ENCODE measurements at places on chromosomes 1 and 21.

GRCh38 chr1:74908797-74909196 lies 175.8 kb downstream of the TYW3 start:
- DNase-seq = no peak

GRCh38 chr21:46004168-46004861 lies 22.7 kb downstream of the COL6A1 start:
- no peak for DNase-seq

DNA sequence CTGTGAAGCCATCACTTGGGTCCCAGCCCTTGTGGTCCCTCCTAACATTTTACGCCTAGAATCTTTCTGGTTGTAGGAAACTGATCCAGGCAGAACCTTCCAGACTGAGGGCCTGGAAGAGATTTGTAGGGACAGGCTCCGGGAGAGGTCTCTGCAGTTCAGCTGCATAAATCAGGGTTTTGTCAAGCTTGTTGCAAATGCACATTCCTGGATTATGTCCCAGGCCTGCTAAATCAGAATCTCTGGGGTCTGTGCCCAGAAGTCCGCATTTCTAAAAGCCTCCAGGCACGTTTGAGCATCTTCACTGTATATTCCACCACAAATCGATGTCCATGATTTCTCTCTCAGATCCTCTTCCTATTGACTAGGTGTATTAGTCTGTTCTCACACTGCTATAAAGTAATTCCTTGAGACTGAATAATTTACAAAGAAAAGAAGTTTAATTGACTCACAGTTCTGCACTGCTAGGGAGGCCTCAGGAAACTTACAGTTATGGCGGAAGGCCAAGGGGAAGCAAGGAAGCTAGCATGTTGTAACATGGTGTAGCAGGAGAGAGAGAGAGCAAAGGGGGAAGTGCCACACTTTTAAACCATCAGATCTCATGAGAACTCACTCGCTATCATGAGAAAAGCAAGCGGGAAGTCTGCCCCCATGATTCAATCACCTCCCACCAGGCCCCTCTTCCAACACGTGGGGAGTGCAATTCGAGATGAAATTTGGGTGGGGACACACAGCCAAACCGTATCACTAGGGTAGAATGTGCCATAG lies 1.2 kb upstream of the FHAD1 start:
- no peak for DNase-seq

DNA sequence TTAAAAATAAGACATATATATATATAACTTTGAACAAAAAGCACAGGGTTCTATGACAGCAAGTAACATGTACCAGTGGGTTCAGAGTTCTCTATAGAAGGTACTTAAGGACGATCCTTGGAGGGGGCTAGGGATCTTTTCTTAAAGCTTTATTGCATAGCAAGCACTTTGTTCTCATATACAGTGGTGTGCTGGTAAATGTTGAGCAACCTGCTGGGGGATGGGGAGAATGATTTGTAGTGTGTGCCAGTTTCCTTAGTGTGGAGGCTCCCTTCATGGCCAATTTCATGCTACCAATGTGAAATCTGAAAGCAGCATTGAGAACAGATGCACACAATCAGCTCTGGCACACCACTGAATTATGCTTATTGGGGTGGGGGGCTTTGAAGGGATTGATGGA lies 69.5 kb upstream of the NFASC start:
- DNase-seq = no peak

- DNase-seq = no peak
These were observed 16.4 kb upstream of the ATP1A4 start for GRCh38 chr1:160134791-160135572.

DNA sequence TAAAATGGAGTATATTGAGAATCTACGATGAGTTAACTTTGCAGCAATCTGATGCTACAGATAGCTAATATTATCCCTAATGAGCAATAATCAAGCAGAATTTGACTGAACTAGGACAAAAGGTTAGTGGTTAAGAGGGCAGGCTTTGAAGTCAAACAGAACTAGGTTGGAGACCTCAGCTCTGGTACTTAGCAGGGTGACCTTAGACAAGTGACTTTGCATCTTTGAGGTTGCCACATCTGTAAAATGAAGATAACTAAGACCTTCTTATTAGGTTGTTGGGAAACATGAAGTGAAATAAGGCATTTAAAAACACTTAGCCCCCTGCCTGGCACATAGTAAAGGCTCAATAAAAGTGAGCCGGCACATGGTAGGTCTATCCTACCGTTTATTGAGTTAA lies 4.3 kb upstream of the FUCA1 start:
- DNase-seq = no peak

DNA sequence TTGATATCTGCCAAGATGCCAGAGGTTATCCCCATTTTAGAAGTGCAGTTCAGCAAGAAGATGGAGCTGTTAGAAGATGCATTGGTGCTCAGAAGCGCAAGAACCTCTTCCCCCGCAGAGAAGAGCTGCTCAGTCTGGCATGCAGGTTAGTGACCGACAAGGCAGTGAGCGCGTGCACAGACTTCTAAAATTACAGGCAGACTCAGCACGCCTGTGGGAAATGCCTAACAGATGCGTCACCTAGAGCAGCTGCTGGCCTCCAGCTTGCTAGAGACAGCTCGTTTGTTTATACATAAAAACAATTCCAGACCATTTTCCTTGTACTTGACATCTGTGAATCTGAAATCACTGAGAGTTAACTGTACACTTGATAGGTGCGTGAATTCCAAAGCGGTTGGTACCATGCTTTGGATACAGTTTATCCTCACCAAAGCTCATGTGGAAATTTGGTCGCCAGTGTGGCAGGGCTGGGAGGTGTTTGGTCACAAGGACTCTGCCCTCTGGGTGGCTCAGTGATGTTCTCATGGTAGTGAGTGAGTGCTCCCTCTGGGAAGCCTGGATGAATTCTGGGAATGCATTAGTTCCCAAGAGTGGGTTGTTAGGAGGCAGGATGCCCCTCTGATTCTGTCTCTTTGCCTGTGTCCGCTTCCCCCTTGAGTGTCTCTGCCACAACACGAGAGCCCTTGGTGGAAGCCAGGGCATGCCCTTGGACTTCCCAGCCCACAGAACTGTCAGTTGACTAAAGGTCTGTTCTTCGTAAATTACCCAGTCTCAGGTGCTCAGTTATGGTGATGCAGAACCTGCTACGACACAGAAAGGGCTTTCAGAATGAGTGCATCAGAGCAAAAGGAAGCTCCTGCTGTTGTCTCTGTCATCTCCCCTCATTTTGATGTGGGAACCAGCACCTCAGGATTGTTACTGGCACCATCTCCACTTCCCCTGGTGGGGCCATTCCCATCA lies 24.4 kb downstream of the SNAP47 start:
- DNase-seq = no peak

GRCh38 chr1:61213245-61214011 lies 131.1 kb downstream of the NFIA start:
- no peak for DNase-seq

GRCh38 chr1:95752515-95753381 lies 518.7 kb downstream of the RWDD3 start:
- DNase-seq = no peak

DNA sequence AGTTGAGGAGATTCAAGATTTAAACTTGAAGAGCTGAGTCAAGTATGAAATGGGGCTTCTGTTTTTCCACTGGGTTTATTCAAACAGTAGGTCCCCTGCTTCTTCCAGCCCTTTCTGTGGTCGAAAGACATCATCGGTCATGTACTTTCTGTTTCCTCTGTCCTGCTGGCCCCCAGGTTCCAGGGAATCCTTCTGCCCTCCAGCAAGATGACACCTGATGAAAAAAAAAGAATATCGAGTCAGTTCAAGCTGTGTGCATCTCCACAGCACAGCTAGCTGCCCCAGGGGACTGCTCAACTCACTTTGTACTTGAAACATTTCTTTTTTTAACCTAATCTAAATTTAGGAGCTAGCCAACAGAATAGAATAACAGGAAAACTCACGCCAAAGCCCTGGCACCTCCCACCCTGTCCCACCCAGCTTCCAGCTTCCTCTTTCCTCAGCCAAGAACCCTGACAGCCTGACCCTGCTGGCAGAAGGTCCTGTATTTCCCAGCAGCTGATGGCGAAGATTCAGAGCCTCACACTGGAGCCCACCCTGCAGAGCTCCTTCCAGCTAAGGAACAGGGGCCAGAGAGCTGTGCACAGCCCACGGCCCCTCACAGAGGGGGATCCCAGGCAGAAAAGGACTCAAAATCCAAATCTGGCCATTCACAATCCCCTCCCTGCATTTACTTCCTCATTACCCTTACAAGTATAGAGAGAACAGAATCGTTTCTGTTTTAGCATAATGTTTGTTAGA lies 176.5 kb downstream of the PSMG1 start:
- DNase-seq = no peak

DNA sequence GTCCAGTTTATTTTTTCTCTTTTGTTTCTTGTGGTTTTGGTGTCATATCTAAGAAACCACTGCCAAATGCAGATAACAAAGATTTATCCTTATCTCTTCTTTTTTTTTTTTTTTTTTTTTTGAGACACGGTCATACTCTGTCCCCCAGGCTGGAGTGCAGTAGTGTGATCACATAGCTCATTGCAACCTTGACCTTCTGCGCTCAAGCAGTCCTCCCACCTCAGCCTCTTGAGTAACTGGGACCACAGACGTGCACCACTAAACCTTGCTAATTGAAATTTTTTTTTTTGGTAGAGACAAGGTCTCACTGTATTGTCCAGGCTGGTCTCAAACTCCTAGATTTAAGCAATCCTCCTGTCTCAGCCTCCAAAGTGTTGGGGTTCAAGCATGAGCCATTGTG lies 8.9 kb downstream of the SLC66A1 start:
- DNase-seq = no peak

GRCh38 chr1:209132736-209133467 lies 450.6 kb upstream of the CAMK1G start:
- DNase-seq = no peak

DNA sequence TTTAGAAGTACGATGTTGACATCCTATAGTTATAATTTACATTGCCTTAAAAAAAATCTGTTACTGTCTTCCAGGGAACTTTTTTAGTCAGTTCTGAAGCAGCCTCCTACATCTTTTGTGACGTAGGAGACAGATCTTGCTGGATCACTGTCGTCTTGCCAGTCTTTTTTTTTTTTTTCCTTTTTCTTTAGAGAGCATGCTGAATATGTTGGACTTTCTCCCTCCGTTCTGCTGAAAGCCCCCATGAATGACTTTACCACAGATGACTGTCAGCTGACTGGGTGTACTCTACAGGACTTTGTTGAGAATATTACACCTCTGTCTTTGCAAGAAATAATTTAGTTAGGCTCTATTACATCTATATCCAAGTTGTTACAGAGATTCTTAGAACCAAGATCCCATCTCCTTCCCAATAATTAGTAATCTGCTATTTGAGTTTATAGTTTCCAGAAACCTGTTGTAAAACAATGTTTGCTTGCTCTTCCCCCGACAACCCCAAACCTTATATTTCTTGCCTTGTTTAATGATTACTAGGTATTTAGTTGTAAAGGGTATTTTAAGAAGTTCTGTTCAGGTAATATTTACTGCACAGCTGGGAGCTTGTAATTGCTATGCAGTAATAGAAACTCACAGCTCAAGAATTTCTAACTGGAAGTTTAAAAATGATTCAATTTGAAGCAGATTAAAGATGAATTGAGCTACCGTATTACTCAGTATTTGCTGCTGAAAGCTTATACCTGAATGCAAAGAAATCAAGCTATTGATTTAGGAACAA lies 61.8 kb downstream of the RASAL2 start:
- DNase-seq = no peak

DNA sequence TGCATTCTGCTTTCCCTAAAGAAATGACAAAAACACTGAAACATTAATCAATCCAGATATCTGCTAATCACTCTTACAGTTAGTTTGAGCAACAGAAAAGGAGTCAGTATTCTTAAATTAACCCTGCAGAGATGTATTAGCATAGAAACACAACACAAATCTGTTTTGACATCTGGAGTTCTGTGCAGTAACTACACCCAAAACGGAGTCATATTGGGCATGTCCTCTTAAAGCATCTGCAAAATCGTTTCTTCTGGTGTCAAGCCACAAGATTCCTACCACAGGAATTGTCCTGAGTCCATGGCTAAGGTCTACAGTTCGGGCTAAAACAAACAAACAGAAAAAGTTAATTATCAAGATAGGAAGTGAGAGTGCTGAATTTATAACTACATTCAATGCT lies 332.1 kb upstream of the PKN2 start:
- DNase-seq = no peak

GRCh38 chr1:174605198-174605597 lies 157.4 kb downstream of the GPR52 start:
- no peak for DNase-seq

- no peak for DNase-seq
These were observed 8.1 kb upstream of the ATP1B1 start for GRCh38 chr1:169098380-169098779.

DNA sequence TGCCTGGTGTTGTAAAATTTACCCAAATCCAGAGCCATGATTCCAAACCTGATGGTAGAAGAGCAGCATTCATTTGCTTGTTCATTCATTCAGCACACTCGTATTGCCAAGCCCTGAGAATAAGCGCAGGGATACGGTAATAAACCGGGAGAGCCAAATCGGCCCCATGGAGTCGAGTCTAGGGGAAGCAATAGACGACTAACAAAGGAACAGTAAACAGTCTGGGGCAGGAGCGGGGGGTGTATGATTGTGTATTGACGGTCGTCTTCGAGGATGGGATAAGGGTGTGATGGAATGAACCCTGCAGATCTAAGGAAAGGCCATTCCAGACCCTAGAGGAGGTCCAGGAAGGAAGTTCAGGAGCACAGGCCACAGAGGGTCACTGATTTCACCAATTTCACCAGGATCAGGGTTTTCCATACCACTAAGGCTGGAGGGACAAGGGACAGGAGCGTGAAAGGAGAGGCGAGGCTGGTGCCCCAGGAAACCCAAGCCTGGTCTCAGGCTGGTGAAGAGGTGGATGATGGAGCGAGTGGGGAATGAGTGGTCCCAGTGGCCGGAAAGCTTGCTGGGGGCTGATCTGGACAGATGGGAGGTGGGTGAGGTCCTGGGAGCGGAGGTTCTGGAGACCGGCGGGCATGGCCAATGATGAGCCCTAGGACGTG lies 61.1 kb upstream of the PDE9A start:
- no peak for DNase-seq

DNA sequence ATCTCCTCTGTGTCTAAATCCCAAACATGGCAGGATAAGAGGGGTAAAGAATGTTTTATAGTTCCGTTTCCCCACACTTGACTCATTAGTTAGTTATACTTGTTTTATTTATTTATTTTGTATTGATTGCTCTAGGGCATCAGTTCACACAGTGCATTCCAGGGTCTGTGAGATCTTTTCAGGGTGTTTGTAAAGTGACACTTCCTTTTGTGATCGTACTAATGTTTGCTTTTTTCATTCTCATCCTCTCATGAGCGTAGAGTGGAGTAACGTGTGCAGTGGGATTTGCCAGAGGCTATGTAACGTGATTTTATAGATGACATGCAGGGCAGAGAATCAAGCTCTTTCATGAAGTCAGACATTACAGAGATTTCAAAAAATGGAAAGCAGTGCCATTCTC lies 103.2 kb downstream of the SCCPDH start:
- DNase-seq = no peak
